Myometrial cell (primary cell): ENCODE measurements at places on chromosomes 16 and 17. TPM values are rescaled to one million over a fixed set of nuclear protein-coding genes. Genes with fewer than 3 reads are reported as not detected.

PRAC1 gene
- not detected in 2 replicates for total RNA-seq

GFAP gene
- 0.29 and 0.53 TPM in 2 replicates for total RNA-seq

KCNJ18 gene
- total RNA-seq: not detected in 2 replicates

KRTAP4-6 gene
- not detected in 2 replicates for total RNA-seq

GPR139 gene
- not detected in 2 replicates for total RNA-seq

DHRS13 gene
- total RNA-seq: 2.6 and 3.7 TPM in 2 replicates

TBC1D3E gene
- total RNA-seq: not detected in 2 replicates

MFAP4 gene
- 73.0 and 114 TPM in 2 replicates for total RNA-seq
